ENCODE measurements at places on chromosomes 7 and 10. TPM values are rescaled to one million over a fixed set of nuclear protein-coding genes. Genes with fewer than 3 reads are reported as not detected.

Gene CPED1
- total RNA-seq, result not detected

DNA sequence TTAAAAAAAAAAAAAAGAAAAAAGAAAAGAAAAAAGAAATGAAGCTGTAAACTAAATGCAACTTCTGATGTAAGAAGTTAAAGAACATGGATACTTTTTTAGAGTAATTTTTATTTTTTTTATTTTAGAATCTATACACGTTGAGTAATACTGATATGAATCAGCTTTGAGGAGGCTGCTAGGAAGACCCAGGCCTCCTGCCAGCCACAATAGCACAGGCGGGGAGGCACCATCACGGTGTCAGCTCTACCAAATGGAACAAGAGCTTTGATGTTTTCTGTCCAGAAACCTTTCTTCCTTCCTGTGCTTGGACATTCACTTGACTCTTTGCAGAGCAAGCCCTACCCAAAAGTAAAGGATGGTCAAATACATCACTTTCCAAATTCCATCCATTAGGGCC is 45.3 kb upstream of the EGR2 start:
- no peaks in the 10 kb centered on the region for H3K27me3 ChIP-seq
- H3K27ac ChIP-seq, result no peak overlapping the region
- peaks cover 4% of the 10 kb centered on the region for H3K4me1 ChIP-seq
- no peaks in the 10 kb centered on the region for H3K36me3 ChIP-seq

DNA sequence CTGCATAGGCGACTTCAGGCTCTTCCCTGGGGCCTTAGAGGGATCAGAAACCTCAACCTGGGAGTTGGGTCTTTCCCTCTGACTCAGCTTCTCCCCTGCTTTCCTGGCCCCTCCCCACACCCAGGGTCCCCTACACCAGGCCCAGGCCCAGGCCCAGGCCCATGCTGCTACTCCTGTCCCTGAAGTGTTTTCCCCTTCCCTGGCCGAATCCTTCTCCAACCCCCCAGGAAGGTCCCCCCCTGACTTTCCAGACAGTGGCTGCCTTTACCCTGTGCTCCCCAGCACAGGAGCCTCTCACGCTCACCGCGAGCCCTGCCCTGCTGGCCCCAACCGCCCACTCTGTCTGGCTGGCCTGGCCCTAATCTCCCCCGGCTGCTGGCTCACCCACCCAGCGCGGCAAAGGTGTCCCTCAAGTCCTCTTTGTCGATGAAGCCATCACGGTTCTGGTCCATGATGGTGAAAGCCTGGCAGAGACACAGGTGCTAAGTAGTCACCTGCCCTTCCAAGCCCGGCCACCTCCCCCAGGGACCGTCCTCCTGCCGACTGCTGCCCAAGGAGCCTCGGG is 6.4 kb downstream of the MYL10 start:
- no peak overlapping the region for H3K4me3 ChIP-seq
- no peaks in the 10 kb centered on the region for H3K4me1 ChIP-seq
- no peak overlapping the region for H3K27ac ChIP-seq
- DNase-seq, result no peak
- no peaks in the 10 kb centered on the region for H3K36me3 ChIP-seq
- peaks cover 43% of the 10 kb centered on the region for H3K27me3 ChIP-seq

DNA sequence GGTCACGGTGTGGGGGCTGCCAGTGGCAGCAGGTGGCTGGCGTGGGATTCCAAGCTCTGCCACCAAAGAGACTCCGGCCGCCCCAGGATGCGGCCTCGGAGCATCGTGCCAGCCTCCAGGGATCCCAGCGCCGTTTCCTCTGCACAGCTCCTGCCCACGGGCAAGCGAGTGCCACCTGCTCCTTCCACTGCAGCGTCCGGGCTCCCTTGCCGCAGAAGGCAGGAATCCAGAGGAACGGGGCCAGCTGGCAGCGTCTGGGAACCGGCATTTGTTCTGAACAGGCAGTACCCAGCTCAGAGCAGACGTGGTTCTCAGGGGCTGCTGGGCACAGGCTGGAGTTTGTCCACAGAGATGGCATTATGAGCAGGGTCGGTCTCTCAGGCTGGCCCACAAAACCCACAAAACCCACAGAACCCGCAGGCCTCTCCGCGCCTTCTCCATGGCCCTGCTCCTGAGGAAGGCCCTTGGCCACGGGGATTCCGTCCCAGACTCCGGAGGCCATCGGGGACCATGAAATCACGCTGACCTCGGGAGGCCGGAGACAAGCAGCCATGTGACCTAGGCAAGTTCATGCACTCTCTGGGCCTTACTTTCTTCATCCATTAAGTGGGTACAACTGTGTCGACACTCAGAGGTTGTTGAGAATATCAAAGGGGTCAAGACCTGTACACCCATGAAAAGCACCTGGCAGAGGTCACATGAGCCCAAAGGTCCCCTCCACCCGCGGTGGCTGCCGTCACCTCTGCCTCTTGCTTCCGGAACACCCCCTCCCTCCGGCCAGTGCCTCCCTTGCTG is 72.1 kb upstream of the TNRC18 start:
- H3K27ac ChIP-seq, result no peak overlapping the region
- H3K36me3 ChIP-seq, result peaks cover 9% of the 10 kb centered on the region
- H3K27me3 ChIP-seq, result no peaks in the 10 kb centered on the region
- DNase-seq, result no peak

GRCh38 chr7:51058764-51059163 is 257.8 kb downstream of the COBL start:
- H3K27ac ChIP-seq, result no peak overlapping the region
- no peak overlapping the region for H3K4me3 ChIP-seq
- no peak for DNase-seq
- H3K4me1 ChIP-seq, result no peaks in the 10 kb centered on the region

DNA sequence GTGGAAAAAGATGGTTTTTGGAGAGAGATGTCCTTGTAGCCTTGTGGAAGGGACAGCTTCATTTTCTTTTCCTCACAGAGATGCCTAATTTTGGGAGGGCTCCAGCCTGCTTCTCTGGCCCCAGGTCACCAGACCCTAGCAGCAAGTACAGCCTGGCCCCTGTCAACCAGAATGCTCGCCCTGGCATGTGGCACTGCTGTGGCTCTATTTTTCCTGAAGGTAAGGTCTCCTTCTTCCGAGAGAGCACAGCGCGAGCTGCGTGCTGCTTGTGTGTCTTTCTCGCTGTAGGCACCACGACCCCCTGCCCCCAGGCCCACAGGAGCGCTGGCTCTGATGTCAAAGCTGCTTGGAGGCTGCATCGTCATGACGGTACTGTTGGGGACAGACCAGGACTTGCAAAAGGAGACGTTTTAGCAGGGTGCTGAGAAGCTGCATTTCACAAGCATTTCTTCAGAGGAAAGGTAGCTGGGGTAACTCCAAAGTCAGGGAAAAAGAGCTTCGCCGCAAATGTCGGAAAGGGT is 58.7 kb downstream of the CLEC2L start:
- H3K36me3 ChIP-seq, result peaks cover 21% of the 10 kb centered on the region
- H3K27ac ChIP-seq, result no peak overlapping the region
- no peaks in the 10 kb centered on the region for H3K27me3 ChIP-seq
- no peak for DNase-seq
